SHP77 (cell line): ENCODE measurements at places on chromosomes 16 and 17.

DNA sequence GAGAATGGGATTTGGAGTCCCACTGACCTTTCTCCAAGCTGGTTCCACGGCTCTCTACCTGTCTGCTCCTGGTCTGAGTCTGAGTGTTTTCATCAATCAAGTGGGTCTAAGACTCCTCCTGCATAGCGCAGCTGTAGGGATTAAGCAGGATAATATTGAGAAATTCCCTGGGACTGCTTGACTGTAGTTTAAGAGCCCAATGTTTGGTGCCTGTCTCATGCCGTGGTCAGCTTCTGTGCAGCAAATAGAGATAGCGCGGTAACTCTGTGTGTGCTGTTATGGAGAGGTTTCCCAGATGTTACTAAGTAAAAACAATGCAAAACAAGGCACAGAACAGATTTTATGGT is 21.4 kb downstream of the RPTOR start:
- no peak for DNase-seq

- DNase-seq: peak; percentile 54
Observed at GRCh38 chr17:27601069-27601974, 29.7 kb upstream of the LGALS9 start.

DNA sequence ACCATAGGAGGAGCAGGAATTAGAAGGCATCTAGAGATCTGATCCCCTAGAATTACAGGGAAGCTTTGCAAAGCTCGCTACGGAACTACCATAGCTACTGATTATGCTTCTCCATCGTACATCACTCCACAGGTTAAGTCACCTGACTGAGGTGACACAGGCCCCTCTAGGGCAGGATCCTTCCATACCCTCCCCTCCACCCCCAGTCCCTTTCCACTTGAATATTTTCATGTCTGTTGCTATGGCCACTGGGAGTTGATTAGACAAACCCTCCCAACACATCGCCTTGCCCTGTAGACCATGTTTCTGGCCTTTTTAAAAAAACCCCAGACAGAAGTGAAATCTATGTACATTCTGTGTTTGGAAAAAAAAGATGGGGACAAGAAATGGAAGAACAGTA is 287.1 kb downstream of the SOX9 start:
- no peak for DNase-seq

DNA sequence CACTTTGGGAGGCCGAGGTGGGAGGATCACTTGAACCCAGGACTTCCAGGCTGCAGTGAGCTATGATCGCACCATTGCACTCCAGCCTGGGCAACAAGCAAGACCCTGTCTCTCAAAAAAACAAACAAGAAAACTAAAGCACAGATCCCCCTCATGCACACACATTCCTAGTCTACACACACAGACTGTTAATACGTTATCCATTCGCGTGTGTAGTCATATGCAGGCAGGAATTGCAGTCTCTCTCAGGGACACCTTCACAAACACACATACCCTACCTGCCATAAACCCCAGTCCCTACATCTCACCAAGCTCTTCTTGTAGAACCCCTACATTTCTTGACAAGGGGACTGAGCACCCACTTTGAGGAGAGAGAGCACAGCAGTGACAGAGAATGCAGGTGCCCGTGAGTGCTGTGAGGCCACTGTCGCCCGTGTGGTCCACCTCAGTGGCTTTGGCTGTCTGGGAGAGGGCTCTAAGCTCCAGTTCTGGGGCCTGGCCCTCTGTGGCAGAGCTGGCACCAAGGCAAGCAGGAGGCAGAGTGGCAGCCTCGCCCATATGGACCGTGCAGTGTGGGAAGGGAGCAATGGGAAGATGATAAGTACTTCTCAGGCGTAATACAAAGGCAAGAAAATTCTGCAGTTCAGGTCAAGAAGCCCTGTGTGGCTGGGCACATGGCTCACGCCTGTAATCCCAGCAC is 59.0 kb upstream of the RPH3AL start:
- no peak for DNase-seq

DNA sequence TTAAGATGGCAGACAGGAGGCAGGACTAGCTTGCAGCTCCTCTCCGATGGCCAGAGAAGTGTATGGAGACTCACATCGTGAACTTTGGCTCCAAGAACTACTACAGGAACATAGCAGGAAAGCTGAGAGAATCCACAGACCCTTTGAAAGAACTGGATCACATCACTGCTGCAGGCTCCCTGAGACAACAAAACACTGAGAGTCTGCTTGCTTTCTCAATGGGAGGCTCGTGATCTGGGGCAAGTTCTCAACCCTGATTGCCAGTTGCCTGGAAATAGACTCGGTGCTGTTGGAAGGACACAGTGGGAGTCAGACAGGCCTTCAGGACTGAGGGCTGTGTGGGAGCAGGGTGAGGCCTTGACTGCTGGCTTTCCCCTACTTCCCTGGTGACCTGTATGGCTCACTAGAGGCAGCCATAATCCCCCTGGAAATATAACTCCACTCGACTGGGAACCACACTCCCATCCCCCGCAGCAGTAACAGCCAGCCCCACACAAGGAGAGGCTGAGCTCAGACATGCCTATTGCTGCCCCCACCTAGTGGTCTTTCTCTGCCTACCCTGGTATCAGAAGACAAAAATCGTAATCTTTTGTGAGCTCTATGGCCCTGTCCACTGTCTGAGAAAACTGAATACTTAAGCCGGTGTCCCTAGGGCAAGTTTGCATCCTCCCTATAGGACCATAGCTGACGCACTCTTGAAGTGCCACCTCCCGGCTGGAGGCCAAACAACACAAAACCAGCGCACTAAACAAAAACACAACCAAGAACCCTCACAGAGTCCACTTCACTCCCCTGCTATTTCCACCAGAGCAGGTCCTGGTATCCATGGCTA is 238.4 kb downstream of the CEP112 start:
- DNase-seq: no peak

- DNase-seq: no peak
Observed at GRCh38 chr17:32520737-32521404, 34.1 kb downstream of the CDK5R1 start.

DNA sequence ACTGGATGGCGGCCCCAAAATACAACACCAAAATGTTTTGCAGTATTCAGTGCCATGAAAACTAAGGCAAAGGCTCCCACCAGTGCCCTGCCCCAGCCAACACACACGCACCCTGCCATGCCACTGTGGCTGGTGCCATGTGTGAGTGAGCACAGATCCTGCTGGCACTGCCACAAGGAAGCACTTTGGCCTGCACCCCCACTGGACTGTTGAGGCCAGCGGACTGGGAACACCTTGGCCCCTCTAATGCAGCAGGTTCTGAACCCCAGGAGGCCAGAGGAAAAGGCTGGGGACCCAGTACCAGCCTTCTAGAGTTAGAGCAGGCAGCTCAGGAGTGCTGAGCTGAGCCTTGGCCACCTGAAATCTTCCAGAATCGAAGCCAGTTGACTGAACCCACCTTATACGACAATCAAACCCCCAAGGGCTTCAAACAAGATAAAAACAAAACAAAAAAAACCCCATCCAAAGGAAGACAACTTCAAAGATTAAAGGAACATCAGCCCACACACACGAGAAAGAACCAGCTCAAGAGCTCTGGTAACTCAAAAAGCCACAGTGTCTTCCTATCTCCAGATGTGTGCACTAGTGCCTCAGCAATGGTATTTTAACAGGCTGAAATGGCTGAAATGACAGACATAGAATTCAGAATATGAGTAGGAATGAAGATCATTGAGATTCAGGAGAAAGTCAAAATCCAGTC is 21.5 kb downstream of the NLRP1 start:
- DNase-seq: no peak

GRCh38 chr17:2375406-2375805 is 25.5 kb downstream of the MNT start:
- DNase-seq: no peak

GRCh38 chr17:8038954-8039610 is at the start of gene ALOX15B:
TSS of gene ALOX15B (plus strand) at chr17:8039059. CDS start at chr17:8039156, 97 bp downstream.
- no peak for DNase-seq

DNA sequence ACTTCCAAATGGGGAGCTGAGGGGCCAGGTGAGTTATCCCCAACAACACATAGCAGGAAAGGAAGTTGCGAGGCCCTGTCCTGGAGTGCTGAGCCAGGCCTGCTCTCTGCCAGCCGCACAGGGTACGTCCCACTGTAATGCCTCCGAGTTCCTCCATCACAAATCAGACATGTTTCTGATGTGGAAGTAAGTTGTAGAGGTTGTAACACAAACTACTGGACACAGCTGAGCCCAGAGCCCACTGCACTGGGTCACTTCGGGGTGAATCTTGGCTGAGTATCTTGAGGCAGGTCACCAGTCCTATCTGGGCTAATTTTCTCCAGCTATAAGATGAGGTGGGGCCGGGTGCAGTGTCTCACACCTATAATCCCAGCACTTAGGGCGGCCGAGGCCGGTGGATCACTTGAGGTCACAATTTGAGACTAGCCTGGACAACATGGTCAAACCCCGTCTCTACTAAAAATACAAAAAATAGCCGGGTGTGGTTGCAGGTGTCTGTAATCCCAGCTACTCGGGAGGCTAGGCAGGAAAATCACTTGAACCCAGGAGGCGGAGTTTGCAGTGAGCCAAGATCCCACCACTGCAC is 100.8 kb upstream of the CDH5 start:
- DNase-seq: no peak

DNA sequence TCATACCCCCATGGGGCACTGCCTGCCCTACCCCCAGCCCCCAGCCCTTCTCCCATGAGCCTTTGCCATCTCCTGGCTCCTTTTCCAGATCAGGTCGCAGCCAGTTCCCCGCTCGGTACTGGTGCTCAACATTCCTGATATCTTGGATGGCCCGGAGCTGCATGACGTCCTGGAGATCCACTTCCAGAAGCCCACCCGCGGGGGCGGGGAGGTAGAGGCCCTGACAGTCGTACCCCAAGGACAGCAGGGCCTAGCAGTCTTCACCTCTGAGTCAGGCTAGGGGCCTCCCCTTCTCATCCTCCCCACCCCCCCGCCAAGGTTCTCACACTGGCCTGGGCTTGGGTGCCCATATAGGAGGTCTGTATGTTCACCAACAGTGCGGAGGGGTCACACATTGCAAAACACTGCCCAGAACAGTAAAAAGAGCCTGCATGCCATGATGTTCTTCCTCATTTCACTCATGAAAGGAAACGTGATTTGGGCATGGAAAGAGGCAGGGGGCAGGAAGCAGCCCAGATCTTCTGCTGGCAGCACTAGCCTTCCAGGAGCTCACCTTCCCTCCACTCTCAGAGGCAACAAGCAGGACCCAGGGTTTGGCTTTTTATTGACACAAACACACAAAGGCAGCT is 7.5 kb downstream of the IFI35 start:
- DNase-seq: no peak

DNA sequence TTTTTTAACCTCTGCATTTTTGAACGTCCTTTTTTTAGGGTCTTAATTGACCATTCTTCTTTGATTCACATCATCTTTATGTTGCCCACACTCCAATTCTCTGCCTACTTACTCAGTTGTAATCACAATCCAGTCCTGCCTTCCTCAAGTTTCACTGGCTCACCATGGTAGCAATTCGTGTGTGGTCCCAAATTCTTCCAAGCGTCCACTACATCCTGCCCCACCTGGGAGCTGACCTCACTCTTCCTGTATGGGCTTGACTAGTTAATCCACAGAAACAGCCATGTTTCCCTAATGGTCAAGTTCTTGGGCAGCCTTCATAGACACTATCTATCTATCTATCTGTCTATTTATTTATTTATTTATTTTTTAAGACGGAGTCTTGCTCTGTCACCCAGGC is 7.1 kb downstream of the TLCD2 start:
- no peak for DNase-seq

DNA sequence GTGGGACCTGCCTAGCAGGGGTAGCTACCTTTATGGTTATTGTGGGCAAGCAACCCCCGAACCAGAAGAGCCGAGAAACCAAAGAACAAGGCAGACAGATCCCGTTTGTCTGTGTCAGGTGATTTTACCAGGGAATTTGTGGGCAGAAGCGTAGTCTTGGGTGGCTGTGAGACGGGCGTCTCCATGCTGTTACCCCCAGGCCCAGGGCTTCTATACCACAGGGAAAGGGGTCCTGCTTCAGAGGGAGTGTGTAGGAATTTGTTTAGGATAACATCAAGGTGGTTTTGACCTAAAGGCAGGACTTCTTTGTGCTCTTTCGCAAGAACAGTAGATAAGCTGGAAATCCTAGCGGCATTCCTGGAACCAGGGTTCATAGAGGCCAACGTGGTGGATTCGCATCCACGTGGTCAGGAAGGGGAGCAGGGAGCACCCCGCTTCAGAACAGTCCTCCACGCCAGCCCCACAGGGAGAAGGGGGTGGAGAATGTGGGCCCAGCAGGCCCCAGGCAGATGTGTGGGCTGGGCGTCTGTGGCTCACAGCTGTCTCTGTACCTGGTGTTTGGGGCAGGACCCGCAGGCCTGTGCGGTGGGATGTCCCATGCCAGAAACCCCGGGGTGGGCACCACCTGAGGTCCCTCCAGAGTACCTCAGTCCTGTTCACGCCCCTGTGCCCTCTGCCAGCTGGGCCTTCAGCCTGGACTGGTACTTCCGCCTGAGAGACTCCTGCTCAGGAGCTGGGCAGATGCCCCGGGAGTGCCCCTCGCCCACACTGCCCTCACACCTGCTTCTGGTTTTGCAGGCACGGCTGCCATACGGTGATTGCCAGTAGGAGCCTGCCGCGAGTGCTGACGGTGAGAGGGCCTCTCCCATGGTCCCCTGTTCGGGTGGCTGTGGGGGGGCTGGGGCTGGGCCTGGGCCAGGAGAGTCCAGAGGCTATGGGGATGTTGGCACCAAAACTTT is 4.1 kb downstream of the DECR2 start:
- DNase-seq: no peak

DNA sequence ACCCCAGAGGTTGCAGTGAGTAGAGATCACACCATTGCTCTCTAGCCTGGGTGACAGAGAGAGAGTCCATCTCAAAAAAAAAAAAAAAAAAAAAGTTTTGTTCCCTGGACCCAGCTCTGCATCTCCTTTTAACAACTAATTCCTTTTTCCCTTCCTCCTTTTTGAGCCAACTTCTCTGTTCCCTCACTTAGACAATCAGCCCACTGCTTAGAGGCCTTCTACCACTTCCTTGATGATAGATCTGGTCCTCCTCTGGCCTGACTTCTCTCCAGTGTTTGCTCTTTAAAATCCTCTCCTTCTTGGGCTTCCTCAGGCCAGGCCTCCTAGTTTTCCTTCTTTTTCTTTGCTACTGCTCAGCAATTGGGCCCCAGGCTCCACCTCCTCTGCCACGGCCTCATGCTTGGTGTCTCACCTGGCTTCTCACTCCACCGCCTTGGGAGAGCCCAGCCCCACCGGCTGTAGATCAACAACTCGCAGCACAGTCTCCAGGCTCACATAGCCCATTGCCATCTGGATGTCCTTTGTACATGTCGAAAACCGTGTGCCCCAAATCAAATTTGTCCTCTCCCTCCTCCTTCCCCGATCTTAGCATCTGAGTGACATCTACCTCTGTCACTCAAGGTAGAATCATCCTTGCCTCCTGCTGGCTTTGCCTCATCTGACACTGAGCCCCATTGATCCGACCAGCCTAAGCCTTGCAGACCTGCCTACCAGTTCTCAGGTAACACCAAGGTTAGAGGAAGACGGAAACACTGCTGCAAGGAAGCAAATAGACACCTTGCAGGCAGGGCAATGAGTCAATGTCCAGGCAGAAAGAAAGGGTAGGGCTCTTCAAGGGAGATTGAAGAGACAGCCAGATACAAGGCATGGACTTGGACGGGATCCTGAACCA is 17.4 kb downstream of the ARHGAP27 start:
- DNase-seq: no peak
